ENCODE measurements at places on chromosomes 12 and 14.

DNA sequence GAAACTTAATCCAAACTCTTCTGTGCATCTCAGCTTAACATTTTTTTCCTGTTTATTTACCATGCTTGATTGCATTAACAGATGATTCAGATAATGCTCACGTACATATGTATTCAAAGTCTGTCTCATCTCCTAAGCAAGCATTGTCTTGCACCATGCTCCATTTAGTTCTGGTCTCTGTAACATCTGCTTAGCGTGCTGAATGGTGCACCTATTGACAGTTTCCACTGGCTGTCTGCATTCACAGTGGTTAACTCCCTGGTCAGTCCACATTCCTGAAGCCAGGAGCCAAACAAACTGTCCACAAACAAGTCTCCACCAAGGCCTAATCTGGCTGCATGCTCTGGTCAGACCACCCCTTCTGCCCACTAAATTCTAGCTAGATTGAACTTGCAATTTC is 83.9 kb downstream of the KNTC1 start:
- no peak for DNase-seq

GRCh38 chr12:43009846-43010240 is 420.3 kb upstream of the PRICKLE1 start:
- no peak for DNase-seq

- DNase-seq, result no peak
These were observed 26.2 kb downstream of the OSBPL8 start for GRCh38 chr12:76533331-76533730.

- DNase-seq, result no peak
These were observed 5.9 kb upstream of the CCDC197 start for GRCh38 chr14:93991212-93991611.

DNA sequence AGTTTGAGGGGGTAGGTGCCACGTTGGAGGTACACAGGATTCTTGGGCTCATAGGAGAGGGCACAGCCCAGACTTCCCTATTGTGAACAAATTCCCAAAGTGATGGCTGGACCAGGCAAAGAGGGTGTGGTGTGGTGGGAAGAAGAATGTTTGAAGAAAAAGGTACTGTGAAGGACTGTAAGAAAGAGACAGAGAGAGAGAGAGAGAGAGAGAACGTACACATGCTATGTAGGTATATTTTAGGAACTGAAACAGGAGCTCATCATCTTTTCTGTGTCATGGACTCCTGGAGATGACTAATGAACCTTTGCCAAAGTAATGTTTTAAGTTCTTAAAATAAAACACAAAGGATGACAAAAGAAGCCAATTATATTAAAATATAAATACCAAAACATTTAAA is 24.5 kb downstream of the SLC17A8 start:
- no peak for DNase-seq

- no peak for DNase-seq
These were observed 28.5 kb upstream of the NXPH4 start for GRCh38 chr12:57188090-57188425.

DNA sequence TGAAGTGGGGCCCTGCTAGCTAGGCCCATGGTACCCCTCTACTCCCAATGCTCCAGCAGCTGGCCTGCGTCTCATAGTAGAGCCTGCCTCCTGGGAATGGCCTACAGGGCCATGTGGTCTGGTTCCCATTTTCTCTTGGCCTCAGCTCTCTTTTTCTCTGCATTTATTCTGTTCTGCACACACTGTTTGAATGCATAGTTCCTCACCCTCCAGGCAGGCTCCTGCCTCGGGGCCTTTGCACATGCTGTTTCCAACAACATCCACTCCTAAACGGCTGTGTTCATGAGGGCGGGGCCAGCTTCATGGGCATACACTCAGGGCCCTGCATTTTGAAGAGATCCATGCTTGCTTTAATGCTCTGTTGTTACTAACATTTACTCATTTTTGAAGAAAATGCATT is 204.0 kb downstream of the ADGRD1 start:
- DNase-seq, result no peak

DNA sequence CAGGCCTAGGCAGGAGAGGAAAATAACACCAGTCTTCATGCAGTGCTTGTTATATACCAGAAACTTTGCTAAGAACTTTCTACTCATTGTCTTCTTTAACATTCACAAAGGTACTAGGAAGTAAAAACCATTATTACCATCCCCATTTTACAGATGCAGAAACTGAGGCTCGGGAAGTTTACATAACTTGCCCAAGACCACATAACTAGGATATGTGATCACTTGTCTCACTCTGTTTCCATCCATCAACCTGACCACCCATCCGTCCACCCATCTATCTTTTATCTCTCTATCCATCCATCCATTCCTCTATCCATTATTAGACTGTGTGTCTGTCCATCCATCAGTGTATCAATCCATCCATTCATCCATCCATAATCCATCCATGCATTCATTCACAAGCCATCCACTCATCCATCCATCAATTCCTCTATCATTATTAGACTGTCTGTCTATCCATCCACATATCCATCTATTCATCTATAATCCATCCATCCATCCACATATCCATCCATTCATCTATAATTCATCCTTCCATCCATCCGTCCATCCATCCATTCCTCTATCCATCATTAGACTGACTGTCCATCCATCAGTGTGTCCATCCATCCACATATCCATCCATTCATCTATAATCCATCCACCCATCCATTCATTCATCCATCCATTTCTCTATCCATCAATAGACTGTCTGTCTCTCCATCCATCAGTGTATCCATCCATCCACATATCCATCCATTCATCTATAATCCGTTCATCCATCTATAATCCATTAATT is 16.5 kb downstream of the SDSL start:
- DNase-seq, result no peak

- DNase-seq, result no peak
These were observed 3.5 kb downstream of the ACRBP start for GRCh38 chr12:6643569-6644256.

GRCh38 chr14:100695423-100695738 is 31.3 kb upstream of the DLK1 start:
- no peak for DNase-seq

- no peak for DNase-seq
These were observed 16.4 kb downstream of the HCFC2 start for GRCh38 chr12:104080764-104081163.

All from activated CD8-positive, alpha-beta memory T cell treated with anti-CD3 and anti-CD28 coated beads, Interleukin-2, amount 50 U/mL, for 4 hours (primary cell).